Stimulated activated CD8-positive, alpha-beta memory T cell treated with anti-CD3 and anti-CD28 coated beads, Interleukin-15, amount 100 ng/mL, for 48 hours (primary cell): ENCODE measurements at places on chromosomes 11 and 22.
A peak's percentile ranks its signal among the peaks of the same experiment; 100 is the strongest.

- no peak for DNase-seq
Measured at GRCh38 chr22:38802671-38803121, 8.8 kb upstream of the DNAL4 start.

DNA sequence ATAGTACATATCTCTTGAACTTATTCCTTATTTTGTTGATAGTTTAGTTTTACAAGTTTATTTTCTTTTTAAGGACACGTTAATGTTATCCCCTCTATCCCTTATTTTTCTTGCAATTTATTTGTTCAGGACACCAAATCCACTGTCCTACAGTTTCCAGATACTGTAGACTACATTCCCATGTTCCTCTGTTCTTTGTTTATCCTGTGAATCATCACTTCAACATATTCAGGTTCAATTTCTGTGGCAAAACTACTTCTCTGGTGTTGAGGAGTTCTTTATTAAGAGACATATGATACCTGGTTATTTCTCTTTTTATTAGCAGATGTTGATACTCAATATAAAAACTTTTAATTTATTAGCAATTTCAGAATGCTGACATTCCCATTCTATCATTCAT lies 72.8 kb upstream of the CLNS1A start:
- no peak for DNase-seq

- DNase-seq = peak; percentile 36
Measured at GRCh38 chr11:64186492-64187165, 658 bp downstream of the STIP1 start.

- no peak for DNase-seq
Measured at GRCh38 chr11:126464796-126465195, 109.3 kb downstream of the ST3GAL4 start.

DNA sequence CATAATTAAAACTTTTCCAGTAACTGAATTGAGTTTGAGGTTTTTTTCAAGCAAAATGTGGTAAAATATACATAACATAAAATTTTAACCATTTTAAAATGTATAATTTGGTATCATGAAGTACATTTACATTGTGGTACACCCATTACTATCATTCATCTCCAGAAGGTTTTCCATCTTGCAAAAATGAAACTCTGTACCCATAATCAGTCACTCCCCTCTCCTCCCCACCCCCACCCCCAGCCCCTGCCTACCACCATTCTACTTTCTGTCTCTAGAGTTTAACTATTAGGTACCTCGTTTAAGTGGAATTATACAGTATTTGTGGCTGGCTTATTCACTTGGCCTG lies 63.7 kb downstream of the MICAL2 start:
- DNase-seq = no peak

DNA sequence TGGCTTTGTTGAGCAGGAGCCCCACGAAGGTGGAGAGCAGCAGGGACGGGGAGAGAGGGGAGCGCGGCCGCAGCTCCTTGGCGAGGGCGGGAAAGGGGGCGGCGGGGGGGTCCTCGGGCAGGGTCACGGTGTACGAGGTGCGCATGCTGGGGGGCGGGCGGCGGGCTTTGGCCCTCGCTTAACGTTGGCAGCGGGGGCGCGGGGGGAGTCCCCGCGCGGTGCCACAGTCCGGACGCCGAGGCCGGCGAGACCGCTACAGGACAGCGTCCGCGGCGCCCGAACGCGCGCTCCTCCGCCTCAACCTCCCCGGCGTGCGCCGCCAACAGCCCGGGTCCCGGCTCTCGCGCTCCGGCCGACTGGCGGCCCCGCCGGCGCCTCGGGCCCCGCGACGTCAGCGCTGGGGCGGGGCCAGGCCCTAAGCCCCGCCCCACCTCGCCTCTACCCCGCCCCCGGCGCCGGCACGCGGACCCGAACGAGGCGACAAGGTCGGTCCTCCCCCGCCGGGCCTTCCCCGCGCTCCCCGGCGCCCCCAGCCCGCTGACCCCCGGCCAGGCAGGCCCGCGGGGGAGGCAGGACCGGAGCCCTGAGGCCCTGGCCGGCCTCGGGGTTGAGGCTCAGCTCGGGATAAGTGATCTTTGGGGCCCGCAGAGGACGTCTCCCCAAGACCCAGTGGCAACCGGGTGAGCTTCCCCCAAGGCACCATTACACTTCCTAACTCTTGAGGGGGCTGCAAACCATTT lies 17.5 kb downstream of the USP2 start:
- DNase-seq = peak; percentile 39

- no peak for DNase-seq
Measured at GRCh38 chr11:109088086-109088485, 333.9 kb upstream of the C11orf87 start.

GRCh38 chr11:111378185-111378860 lies 752 bp downstream of the POU2AF1 start:
- no peak for DNase-seq
